ENCODE measurements at places on chromosomes 11 and 22.

DNA sequence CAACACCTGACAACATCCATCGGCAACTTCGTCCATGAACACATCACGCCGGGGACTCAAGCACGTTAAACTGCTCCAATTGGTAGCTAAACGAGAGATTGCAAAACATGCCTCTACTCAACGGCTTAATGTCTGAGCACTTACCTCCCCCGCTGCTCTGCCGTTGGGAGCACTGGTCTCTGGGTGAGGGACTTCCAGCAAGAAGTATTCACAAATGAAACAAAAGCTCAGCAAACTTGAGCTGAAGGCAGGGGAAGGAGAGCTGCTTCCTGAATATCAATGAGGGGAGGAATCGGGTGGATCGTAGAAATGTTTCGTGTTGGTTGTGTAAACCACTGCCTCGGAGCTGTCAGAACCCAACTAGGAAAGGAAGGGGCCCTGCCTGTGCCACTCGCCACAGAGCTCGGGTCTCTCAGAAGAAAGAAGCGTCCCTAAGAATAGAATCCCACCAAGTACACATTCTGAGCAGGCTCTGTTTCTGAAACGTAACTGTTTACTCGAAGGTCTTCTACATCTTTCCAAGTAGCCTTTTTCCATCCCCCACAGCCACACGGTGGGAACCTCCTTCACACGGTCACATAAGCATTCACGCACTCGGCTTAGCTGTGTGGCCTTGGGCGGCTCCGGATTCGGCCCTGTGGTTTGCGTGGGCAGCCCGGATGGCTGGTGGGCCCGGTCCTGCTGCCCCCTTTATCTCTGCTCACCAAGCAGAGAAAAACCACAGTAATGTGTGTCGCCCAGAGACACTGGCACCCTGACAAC lies at the start of gene MLC1:
TSS of gene MLC1 (minus strand) at position 216 of the 762 bp plus-strand sequence. CDS start 524 bp downstream, outside the sequence.
- DNase-seq = no peak

- no peak for DNase-seq
Observed at GRCh38 chr11:10325277-10326011, 20.6 kb downstream of the ADM start.

DNA sequence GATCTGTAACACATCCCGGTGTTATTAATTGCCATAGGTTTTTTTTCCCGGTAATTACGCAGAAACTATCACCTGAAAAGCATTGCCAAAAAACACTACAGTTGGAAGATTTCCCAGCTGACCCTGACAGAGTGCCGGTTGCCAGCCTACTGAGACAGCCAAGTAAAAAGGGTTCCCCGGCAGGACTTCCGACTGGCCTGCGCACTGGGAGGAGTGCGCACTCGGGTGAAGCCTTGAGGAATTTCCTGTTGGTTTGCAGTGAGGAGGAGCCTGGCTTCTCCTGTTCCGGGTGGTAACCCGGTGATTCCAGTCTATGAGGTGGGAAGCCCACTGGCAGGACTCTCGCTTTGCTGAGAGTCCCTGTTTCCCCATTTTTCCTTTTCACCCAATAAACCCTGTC lies 52.1 kb downstream of the CNTF start:
- no peak for DNase-seq

GRCh38 chr11:34034053-34034452 lies 17.5 kb upstream of the CAPRIN1 start:
- no peak for DNase-seq

DNA sequence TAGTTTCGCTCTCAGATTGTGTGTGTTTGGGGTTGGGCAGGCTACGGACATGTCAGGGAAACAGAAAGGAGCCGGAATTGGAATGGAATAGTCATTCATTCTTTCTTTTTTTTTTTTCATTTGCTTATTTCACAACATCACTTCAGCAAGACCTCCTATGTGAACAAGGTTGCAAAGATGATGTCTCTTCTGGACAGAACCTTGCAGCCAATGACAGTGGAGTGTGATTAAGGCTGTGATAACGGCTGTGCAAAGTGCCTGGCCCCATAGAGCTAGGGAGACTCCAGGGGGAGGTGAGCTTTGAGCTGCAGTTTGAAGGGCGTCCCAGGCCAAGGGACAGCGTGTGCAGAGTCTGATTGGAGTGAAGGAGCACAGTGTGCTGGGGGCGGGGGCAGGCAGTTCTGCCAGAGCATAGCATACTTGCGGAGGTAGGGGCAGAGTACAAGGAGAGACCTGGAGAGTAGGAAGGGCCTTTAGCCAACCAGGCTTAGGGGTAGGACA lies 3.4 kb downstream of the TIGD3 start:
- no peak for DNase-seq

- DNase-seq = peak; percentile 18
Observed at GRCh38 chr11:84719935-84720577, 907.1 kb downstream of the DLG2 start.
